ENCODE measurements at places on chromosomes 3 and 15. TPM values are rescaled to one million over a fixed set of nuclear protein-coding genes. Genes with fewer than 3 reads are reported as not detected.

DNA sequence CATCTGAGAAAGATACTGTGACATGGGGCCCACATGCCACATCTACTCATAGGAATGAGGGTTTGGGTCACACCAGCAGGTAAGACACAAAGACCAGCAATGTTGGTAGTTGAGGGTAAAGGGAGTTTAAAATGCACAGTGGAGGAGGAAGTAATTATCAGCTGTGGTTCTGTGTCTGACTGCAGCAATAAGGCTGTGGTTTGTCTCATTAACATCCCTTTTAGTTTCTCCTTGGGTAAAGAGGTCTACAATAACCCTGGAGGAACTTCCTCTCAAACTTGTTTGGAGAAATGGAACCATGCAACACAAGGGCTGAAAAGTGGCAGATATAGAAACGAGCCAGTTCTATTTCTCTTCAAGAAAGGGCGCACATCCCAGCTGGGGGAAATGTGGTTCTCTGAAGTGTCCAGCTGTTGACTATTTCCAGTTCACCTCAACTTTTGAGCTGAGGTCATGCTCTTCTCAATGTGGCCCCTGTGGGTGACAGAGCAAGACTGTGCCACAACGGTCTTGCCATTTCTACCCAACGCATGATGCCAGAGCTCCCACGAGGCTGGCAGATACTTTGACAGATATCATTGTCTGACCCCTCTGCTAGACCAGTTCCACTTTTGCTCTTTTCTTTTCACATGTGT is 234.3 kb downstream of the SQOR start:
- no peak for DNase-seq

GRCh38 chr3:33840179-33840578 is 41.7 kb downstream of the PDCD6IP start:
- DNase-seq: no peak

- no peak for DNase-seq
These were observed 1.8 kb downstream of the GRK7 start for GRCh38 chr3:141764986-141765385.

GRCh38 chr3:149603126-149604074 is 54.4 kb downstream of the WWTR1 start:
- no peak for DNase-seq

DNA sequence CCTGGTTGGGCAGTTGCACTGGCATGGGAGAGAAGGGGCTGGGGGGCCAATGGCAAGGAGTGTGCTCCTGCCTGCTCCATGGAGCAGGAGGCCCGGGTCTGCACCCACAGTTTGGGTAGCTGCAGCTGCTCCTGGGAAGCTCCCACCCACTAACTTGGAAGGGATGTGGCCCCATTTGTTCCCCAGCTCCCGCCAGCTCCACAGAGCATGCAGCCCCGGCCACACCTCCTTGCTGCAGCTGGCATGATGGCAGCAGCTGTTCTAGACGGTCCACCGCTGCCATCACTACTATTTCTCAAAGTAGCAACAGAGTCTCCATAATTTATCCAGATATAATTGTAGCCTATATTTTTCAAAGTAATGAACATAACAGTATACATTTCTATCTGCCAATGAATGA is 65.8 kb downstream of the PIK3CB start:
- no peak for DNase-seq

- DNase-seq: no peak
These were observed 125.8 kb downstream of the ECT2 start for GRCh38 chr3:172876297-172876696.

DNA sequence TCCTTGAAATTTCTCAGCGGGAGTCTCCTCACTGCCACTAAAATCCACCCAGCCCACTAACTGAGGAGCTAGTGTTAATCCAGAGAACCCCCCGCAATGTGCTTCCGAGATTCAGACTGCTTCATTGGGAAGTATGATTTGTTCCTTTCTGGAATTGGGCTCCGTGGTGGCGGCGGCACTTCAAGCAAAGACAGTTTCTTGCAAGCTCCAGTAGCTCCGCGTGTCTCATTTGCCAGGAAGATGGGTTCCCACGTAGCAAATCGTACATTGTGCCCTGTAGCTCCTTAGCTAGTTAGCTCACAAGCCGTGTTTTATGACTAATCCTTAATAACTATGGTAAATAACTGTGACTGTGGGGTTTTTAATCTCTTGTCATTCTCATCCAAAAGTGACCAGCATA is 45.4 kb downstream of the SLC6A1 start:
- DNase-seq: no peak

GRCh38 chr15:56411122-56411749 is 46.0 kb downstream of the TEX9 start:
- DNase-seq: no peak

- no peak for DNase-seq
These were observed 70.4 kb upstream of the OXTR start for GRCh38 chr3:8839607-8840325.

DNA sequence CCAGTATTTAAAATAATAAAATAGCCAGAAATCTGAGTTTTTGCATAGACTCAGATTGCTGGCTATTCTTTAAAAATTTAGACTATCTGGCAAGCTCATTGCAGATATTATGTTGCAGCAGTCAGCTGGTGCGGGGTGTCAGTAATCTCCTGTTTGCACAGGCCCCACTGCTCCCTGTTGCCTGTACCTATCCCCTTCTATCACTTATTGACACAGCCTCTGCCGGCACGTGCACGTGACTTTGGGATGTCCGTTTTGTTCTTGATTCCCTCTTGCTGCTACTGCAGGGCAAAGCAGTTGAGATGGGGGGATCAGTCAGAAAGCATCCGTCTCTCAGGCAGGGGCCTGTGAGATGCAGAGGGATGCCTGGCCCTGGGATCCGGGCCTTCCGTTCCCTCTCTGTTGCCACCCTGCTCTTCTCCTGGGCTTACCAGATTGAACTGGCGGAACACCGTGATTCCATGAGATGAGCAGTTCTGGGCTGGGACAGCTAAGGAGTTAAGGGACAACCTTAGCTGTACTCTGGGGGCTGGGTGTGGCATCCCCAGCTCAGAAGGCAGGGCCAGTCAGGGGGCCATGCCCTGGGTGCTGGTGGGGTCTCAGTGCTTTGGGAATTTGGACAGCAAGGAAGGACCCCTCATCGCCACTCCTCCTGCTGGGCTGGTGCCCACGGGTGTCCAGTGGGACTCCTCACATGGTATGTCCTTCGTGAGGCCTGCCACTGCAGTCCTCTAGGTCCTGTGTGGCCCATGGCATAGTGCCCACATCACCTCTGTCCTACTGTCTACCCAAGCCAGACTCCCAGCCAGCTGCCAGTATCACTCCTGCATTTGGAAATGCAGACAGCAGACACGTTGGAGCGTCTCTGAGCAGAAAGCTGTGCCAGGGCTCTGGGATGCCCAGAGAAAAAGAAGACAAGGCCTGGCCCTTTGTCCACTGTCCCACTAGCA is 11.8 kb downstream of the MRAS start:
- no peak for DNase-seq

- no peak for DNase-seq
These were observed 443.0 kb upstream of the ADAMTS9 start for GRCh38 chr3:65130782-65131181.

GRCh38 chr3:113736548-113737089 is 9.4 kb downstream of the NAA50 start:
- DNase-seq: peak; percentile 31

DNA sequence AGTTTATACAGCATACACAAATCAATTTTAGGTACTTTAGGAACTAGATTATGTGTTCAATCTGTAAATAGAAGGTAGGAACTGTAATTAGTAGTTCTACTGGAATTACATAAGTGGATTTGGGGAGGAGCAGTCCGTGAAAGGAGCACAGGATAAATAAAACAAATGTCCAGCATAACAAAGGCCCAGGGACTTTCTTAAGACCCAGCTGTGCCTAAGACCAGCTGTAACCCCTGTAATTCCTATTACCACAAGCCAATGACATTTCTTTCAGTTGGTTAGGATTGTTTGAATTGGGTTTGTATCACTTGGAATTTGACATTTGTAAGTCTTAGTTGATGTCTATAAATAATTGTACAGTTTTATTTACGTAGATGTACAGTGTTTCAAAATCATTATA is 4.8 kb upstream of the ZBTB20 start:
- DNase-seq: no peak

DNA sequence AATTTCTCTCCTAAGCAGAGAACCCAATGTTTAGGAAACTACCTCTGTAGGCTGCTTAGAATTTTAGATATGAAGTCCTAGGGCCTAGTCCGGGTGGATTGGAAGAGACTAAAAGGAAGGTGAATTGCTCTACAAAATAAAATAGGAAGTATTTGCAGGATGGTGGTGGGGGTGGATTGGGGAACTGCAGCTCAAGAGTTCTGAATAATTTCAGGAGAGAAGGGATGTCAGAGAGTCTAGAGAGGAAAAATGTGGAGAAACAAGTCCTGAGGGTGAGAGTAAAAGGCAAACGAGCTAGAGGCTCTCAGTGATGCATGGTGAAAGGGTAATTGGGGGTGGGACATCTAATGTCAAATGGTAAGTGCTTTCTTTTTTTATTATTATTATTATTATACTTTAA is 10.2 kb upstream of the CP start:
- no peak for DNase-seq

DNA sequence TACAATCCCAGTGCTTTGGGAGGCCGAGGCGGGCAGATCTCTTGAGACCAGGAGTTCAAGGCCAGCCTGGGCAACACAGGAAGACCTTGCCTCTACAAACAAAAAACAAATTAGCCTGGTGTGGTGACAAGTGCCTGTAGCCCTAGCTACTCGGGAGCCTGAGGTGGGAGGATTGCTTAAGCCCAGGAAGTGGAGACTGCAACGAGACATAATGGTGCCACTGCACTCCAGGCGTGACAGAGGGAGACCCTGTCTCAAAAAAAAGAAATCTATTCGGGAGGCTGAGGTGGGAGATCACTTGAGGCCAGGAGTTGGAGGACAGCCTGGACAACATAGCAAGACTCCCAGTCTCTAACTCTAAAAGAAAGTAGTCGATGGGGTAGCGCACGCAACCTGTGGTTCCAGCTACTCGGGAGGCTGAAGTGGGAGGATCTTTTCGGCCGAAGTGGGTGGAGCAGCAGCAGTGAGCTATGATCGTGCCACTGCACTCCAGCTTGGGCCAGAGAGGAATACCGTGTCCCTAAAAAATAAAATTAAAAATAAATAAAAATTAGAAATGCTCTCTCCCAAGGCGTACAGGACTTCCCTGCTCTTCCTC is 775 bp downstream of the C3orf33 start:
- DNase-seq: peak; percentile 17

- no peak for DNase-seq
These were observed 36.6 kb upstream of the SLCO3A1 start for GRCh38 chr15:91816942-91817341.

DNA sequence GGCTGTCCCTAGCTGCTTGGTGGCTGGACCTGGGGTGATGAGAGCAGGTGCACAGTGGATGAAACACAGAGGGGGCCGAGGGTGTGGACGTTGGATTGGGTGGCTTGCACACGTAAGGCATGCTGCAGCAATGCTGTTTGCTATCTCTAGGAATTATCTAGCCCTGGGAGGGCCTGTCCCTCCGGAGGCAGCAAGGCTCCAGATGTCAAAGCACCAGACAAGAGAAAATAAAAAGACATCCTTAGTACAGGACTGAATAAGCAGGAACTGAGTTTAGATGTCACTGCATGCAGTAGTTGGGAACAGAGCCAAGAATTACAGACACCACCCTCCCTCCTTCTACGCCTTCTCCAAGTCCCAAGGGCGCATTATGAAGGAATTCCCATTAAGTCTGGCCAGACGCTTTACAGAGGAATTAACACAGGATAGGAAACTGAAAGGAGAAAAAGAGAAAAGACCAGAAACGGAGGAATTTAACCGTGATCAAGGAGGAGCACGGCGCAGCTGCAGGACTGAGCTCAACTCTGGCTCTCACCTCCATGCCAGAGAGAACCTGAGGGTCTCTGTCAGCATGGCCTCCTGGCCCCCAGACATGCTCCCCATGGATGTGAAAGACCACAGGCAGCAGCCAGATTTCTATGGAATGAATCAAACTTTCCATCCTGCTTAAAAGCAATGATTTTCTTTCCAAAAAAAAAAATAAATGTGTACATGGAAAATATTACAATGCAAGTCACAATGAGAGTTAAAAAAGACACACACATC is 13.8 kb downstream of the ATP10A start:
- no peak for DNase-seq

DNA sequence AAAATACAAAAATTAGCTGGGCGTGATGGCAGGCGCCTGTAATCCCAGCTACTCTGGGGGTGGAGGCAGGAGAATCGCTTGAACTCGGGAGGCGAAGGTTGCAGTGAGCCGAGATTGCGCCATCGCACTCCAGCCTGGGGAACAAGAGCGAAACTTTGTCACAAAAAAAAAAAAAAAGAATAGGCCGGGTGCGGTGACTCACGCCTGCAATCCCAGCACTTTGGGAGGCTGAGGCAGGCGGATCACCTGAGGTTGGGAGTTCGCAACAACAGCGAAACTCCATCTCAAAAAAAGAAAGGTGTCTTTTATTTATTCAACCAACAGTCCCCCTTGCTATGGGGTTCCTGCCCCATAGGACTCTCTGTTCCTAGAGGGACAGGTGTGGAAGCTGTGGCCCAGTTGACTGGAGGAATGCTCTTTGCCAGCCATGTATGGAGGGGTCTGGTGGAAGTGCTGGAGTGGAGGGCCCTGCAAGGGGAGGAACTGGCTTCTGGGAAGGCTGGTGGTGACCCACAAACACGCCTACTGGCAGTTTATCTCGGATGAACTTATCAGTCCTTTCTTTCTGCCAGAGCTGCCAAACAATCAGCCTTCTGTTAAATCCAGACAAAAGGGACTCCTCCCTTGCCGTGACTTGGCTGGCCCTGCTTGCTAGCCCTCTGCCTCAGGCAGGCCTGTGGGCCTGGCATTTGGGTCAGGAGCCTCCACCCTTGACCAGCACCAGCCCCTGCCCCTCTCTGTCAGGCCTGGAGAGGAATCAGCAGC is 4.6 kb upstream of the DAG1 start:
- DNase-seq: no peak

The ALDH1L1 gene
- total RNA-seq: not detected

The KLHL40 gene
- not detected for total RNA-seq

The ASB14 gene
- not detected for total RNA-seq

The GOLGA8S gene
- 0.38 TPM for total RNA-seq

The TMCO5A gene
- total RNA-seq: not detected
